ENCODE measurements at places on chromosomes 3 and 15.

GRCh38 chr3:38271553-38271952 lies 5.9 kb downstream of the SLC22A13 start:
- no peak for DNase-seq

DNA sequence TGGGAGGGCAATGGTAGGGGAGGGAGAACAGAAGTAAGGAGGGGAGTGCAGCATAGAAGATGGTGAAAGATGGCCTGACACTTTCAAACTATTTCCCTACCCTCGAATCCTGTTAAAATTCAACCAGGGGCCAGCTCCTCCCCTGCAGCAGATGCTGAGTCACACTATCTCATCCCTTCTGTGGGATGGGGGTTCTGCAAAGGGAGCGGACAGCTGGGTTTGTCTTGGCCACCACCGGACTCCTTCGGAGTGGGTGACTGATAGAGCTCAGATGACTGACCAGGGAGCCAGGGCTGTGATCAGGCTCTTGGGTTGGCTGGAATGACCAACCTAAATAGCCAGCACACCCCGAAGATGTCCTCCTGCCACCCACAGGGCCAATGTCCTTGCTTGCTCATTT lies 33.6 kb upstream of the TMCC1 start:
- no peak for DNase-seq

- no peak for DNase-seq
Observed at GRCh38 chr3:124520970-124521369, 209.3 kb upstream of the UMPS start.

GRCh38 chr15:91967935-91968606 lies 114.6 kb downstream of the SLCO3A1 start:
- DNase-seq: no peak

GRCh38 chr3:120608506-120608905 lies 12.4 kb downstream of the NDUFB4 start:
- DNase-seq: no peak

DNA sequence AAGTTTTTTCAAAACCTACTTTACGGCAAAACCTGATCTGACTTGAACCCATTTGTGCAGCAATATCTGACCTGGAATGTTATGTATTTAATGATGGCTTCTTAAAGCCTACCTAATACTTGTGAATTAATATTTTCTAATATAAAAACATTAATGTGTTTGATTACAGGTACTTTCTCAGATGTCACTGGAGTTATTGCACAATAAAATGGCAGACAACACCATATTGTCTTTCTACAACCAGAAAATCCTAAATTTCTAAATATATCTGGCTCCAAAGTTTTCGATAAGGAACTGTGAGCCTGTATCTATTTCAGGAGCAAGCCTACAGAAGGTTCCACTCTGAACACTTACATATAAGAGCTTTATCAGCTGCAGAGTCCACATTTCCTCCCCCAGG lies 184.5 kb downstream of the ATP8B4 start:
- DNase-seq: no peak

DNA sequence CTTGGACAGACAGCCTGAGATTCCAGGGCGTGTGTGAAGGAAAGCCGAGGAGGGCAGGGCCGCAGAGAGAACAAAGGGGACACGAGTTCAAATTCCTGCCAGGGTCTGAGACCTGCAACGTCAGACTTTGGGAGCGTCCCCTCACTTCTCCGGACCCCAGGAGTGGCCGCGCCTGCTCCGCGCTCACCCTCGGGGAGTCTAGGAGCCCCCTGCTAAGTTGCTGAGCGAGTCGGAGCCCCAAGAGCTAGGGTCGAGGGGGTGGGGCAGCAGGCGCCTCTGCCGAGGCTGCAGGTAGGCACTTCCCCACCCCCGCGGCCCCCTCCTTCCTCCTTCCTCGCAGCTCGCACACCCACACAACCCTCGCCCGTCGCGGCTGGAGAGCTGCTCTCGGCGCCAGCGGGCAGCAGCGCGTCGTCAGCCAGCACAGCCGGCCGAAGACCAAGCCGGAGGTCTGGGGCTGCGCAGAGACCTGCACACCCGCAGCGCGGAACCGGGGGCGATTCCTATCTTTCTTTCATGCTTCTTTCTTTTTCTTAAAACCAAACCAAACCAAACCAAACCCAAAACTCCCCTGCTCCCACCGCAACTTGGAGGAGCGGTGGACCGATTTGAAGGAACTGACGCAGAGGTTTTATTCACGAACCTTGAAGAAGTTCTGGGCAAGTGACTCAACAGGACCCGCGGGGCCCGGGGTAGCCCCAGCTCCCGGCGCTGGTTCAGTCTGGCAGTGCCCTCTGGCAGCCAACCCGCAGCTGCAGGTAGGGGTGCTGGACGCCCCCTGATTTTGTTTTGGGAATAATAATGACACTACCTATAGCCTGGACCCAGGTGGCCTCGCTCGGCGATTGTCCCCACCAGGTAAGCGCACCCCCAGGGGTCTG lies at the start of gene ANKRD34C:
Gene ANKRD34C, plus strand, starts transcription at position 352 of the 881 bp plus-strand sequence. CDS start 10,563 bp downstream, outside the sequence.
- no peak for DNase-seq

DNA sequence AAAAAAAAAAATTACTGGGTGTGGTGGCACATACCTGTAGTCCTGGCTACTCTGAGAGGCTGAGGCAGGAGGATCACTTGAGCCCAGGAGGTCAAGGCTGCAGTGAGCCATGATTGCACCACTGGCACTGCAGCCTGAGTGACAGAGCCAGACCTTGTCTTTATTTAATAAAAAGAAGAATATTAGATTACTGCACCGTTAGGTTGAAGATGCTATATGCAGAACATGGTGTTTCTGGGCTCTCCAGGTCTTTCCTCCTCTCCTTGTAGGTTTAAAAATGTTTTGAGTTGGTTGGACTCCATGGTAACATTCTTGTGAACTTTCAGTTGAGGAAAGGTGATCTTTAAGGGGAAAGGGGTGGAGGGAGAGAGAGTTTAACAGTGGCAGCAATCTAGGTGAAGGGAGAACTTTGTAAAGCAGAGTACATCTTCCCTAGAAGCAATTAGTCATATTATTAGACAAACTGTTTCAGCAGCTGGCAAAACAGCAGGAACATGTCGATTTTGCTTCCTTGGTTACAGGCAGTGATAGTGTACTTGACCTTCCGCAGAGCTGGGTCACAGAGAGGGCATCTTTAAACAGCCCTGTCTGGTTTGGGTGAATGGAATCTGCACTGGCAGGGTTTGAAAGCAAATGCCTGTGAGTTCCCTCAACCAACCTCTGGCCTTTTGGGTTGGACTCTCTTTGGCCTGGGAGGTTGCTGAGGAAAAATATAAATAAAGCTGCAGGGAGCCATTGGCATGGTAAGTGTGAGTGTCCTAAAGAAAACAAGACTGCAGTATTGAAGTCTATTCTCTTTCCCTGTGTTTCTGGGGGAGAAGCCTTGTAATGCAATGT lies 42.8 kb downstream of the NR2C2 start:
- no peak for DNase-seq

- DNase-seq: no peak
Observed at GRCh38 chr3:134095005-134095404, 65.3 kb upstream of the SLCO2A1 start.
